ENCODE measurements at places on chromosomes 13 and 19.

DNA sequence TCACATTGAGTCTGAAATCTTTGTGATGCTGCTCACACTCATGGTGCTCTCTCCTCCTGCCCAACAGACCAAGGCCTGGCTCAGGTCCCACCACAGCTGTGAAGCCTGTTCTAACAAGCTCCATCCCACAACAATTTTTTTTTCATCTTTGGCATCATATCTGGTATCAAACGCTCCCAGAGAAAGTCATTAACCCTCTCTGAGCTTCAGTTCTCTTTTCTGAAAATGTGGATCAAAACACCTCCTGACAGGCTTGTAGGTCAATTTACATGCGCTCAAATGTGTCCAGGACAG lies 224.4 kb downstream of the LACC1 start:
- no peak for DNase-seq

DNA sequence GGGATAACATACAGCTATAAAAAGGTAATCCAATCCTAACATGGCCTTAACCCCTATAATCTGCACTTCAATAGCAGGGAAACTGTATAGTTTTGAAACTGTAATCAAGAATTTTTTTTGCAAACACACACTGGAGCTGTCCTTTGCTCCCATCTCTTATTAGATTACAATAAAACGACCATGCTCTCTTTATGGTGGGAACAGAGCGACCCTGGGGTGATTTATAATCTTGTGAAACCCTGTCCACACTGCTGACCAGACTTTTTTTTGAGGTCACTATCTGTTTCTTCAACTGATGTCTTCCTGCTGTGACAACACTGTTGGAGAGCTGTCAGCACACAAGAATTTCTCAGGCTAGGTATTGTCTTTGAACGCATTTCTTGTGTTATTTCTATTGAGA lies 35.3 kb downstream of the DACH1 start:
- no peak for DNase-seq

DNA sequence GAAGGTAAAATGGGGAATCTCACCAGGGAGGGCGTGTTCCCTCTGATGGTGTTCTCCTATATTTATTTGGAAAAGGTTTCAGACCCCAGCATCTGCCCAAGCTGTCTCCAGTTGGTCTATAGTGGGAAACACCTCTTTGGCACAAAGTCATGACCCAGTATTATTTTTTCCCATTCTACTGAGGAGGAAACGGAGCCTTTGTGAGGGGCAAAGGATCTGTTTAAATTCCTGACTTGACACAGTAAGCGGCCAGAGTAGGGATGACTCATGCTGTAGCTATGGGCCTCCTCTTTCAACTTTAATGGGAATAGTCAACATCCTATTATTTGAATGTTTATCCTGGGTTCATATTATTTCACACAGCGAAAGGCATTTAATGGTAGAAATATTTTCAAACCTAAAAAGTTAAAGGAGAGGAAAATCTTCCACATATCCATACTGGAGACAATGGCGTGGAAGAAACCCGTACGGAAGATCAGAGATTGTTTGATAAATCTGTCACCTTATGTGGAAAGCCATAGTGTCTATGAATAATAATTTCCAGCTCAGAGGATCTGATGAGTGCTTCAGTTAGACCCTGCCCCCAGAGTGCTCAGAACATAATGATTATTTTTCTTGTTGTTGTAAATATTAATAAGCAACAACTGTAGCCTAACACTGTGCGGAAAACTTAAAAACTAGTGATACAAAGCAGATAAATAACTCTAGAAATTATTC lies 126.0 kb downstream of the FOXO1 start:
- DNase-seq, result peak; percentile 10

GRCh38 chr13:101155920-101156319 lies 260.4 kb downstream of the NALCN start:
- no peak for DNase-seq

GRCh38 chr19:31562966-31563612 lies 213.9 kb upstream of the TSHZ3 start:
- no peak for DNase-seq

- peak; percentile 12 for DNase-seq
Observed at GRCh38 chr19:33520844-33521479, 629 bp downstream of the PEPD start.
